T-helper 9 cell (primary cell): ENCODE measurements at places on chromosomes 1 and 21.

DNA sequence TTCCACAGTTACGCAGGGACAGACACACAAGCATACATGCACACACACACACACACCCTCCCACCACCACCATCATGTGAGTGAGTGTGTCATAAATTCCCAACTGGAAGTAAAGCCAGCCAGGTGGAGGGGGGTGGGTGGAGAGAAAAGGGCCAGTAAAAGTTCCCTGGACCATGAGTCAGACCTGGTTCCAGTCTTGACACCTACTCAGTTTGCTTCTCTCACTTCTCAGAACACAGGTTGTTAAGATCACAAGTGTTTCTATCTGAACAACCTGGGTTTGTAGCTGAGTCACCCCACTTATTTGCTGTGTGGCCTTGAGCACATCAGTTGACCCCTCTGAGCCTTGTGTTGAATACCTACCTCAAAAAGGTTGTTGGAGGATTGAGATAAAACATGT lies 9.6 kb downstream of the EPHA10 start:
- no peak for DNase-seq

DNA sequence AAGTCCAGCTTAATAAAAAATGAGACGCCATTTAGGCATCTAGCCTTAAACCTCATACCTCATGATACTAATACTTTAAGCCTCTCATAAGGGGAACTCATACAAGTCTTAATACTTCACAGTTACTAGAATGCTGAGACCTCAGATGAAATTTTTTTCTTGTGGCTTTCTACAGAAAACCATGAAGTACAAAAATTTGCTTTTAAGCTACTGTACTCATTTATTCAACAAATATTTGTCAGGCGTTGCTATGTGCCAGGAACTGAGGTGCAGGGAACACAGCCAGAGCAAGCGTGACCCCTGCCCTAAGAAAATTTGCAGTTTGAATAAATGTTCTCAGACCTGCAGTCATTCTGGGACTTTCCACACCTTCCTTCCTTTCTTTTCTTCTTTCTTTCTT lies 150.6 kb downstream of the MRPL39 start:
- no peak for DNase-seq

GRCh38 chr1:213720032-213720431 lies 267.7 kb upstream of the PROX1 start:
- no peak for DNase-seq

GRCh38 chr21:34009193-34009592 lies 64.2 kb upstream of the MRPS6 start:
- DNase-seq: no peak

DNA sequence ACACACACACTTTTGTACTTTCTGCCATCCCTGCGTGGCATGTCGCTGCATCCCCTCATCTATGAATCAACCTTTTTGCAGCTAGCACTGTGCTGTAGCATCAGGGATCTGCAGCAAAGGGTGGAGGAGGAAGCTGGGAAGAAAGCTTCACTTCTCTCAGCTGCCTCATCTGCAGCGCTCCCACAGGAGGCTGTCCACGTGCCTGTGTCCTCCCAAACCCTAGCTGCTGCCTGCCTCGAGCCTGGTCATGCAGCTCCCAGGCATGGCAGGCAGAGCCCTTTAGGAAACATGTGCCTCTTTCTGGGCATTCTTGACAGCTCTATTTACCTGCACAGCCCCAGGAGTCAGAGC lies 262.1 kb upstream of the SGIP1 start:
- no peak for DNase-seq

- no peak for DNase-seq
Measured at GRCh38 chr1:204213668-204214662, at the start of gene GOLT1A. TSS of gene GOLT1A (minus strand) at chr1:204213988. CDS start at chr1:204213906, 82 bp downstream.

DNA sequence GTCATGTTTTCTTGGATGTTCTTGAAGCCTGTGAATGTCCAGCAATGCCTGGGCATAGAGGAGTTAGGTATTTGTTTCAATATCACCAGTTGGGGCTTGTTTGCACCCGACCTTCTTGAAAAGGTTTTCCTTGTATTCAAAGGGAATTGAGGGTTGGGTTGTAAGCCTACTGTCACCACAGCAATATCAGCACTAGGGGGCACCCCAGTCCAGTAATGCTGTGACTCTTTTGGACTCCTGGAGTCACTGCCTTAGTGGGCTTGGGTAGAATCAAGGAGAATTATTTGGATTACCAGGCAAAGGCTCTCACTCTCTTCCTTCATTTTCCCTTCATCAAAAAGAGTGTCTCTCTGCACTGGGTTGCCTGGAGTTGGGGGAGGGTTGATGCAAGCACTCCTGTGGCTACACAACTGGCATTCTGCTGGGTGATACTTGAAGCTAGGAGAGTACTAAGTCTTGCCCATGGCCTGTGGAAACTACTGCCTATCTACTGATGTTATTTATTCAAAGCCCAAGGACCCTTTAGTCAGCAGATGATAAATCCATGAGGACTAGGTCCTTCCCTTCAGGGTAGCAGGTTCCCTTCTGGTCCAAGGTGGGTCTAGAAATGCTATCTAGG lies 34.5 kb downstream of the OR10R2 start:
- peak; percentile 6 for DNase-seq

DNA sequence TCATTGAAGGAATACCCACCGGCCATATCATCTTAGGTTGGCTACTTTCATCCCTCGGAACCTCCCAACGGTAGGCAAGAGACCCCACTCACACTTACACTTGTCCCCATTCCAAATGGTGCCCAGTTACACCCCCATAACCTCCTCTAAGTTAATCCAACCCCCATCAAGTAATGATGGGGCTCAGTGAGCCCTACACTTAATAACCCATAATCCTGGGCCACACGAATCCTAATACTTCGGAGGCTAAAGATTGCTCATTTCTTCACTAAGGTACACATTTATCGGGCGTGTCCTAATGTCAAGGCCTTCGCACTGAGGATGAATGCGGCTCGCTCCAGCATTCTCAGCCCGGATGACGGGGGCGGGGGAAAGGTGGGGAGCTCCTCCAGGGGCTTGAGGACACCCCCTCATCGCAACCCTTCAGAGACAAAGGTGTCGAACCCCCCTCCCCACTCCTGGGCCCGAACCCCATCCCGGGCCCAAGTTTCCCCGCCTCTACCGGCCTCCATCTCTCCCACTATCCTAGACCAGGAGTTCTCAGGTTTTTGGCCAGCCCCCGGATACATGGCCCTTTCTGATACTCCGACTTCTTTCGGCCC lies 435 bp downstream of the ILF2 start:
- DNase-seq: no peak

- DNase-seq: no peak
Measured at GRCh38 chr1:193176113-193176512, 10.3 kb downstream of the B3GALT2 start.

DNA sequence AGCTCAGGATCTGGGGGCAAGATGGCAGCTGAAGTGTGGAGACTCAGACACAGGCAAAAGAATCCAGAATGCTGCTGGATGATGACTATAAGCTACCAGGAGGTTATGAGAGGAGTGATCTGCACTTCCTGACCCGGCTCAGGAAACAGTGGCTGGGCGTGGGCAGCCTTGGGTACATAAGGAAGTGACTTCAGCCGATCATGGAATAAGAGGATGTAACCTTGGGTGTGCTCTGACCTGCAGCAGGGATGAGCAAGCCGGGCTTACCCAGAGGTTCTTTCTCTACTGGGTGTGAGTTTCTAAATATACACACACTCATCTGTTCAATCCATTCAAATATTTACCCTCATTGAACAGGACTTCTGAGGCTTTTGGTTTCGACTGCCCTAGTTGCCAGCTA lies 62.7 kb downstream of the CD34 start:
- DNase-seq: no peak

DNA sequence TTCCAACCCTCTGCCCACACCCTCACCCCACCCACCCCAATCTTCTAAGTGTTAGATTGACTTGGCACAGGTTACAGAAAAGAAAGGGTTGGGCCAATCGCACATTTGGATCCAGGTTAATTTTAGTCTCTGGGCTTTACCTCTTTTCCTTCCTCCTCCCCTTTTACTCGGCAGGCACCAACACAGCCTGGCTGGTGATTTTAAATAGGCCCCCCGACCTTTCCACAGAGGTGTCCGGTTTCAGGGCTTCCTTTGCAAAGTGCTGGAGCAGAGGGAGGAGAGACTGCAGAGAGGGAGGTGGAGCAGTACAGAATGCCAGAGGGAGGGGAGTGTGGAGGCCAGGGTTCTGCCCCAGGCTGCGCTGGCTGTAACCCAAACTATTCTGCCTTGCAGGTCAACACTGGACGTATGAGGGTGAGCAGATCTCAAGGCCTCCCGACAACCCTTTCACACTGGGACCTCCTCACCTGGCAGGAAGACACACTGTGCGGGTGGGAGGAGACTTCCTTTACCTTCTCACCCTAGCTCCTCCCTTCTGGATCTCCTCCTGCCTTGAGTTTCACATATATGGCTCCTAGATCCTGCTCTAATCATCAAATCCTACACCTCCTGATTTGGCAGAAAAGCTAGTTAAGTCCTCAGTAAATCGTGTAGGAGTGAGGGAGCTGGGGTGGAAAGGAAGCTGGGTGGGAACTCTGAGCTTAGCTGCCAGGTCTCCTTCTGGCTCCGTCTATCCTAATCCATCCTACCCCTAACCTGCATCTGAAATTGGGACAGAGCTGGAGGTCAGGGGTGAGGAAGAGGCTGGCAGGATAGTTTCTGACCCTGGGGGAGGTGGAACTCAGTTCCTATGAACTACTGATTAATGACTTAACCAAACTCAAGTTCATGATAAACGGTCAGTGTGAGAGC lies 2.4 kb downstream of the CA14 start:
- no peak for DNase-seq

DNA sequence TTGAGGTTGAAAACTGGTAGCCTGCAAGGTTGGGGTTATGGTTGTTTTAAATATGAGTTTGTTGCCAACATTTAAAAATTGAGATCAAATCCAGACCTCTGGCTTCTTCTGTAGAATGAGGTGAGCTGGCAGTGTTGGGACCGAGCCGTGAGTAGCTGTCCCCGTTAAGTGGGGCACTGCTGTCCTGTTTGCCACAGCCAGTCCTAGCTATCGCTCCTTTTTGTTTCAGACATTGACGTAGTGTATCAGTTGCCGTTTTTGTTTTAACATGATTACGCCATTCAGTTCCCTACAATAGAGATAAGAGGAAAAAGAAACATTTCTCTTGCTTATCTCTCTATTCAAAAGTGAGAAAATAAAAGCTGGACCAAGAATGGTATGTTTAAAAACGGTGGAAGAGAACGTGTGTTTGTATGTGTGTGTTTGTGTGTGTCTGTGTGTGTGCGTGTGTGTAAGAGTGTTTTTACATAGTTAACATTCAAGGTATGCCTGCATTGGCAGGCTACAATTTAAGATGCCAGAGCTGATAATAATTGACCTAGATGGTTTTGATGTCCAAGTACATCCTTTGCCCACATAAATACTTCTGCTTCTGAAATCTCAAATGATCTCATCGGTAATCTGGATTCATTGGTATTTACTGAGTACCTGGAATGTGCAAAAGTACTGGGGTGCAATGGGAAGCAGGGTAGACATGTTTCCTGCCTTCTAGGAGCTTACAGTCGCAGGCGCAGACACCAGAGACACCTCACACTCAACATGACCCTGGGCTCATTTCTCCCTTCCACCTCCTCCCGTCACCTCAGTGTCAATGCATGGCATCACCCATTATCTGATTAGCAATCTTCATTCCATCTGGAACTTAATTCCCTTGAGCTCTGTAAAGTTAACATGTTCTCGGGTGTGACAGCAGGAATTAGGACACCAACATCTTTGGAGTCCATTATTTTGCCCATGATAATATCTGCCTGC lies 65.8 kb downstream of the HUNK start:
- no peak for DNase-seq

GRCh38 chr1:245051349-245052221 lies 103.2 kb upstream of the KIF26B start:
- no peak for DNase-seq

DNA sequence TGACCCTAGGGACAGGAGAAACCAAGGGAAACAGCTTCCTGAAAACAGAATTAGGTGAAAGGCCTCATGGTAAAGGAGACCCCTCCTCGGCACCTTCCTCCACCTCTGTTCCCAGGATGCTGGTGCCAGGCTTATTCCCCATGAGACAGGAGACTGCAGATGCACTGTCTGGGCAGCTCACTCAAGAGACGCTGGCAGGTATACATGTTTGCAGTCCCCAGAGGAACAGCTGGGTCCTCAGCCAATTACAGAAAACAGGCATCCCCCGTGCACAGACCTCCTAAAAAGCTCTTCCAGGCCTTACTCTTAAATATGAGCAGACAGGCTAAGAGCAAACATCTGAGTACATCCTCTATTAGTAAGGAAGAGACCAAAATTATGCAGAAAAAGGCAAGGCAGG lies 6.5 kb downstream of the CCSAP start:
- DNase-seq: no peak

- DNase-seq: no peak
Measured at GRCh38 chr1:46798810-46799209, at the start of gene CYP4B1. TSS of gene CYP4B1 (plus strand) at chr1:46799046. CDS start at chr1:46799082, 36 bp downstream.

- DNase-seq: no peak
Measured at GRCh38 chr1:221794079-221794670, 52.3 kb upstream of the DUSP10 start.

DNA sequence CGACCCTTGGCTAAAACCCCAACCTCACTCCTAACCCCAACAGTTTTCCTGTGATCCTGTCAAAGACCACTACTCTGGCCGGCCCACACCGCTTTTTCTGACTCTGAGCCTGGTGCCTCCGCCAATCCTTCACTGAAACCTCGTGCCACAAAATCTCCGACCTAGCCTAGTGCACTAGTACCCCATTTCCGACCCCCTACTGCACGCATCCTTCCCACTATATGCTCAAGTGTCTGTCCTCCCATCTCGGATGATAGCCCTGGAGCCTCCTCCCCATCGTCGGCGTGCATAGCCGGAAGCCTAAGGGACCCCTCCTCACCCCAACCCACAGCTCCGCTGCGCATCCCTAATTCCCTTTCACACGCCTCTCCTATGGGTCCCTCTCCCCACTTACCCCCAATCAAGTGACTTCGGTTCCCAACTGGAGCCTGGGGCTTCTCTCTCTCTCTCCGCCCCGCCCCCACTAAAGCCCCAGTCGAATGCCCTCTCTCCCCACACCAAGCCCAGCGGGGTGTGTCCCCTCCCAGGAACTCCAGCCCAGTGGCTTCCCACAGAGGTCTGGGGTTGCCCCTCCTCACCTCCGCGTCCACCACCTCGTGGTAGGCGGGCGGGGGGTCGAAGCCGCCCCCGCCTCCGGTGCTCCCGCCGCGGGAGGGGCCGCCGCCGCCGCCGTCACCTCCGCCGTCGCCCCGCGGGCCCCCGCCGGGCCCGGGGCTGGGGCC lies 791 bp downstream of the USP24 start:
- DNase-seq: peak; percentile 23

DNA sequence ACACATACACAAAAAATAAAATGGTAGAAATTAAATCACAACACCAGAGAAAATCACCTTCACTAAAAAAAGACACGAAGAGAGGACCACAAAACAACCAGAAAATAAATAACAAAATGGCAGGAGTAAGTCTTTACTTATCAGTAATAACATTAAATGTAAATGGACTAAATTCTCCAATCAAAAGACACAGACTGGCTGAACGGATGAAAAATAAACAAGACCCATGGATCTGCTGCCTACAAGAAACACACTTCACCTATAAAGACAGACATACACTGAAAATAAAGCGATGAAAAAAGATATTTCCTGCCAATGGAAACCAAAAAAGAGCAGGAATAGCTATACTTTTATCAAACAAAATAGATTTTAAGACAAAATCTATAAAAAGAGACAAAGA lies 73.6 kb downstream of the ZZZ3 start:
- DNase-seq: no peak
